ENCODE measurements at places on chromosomes 2 and 18.

DNA sequence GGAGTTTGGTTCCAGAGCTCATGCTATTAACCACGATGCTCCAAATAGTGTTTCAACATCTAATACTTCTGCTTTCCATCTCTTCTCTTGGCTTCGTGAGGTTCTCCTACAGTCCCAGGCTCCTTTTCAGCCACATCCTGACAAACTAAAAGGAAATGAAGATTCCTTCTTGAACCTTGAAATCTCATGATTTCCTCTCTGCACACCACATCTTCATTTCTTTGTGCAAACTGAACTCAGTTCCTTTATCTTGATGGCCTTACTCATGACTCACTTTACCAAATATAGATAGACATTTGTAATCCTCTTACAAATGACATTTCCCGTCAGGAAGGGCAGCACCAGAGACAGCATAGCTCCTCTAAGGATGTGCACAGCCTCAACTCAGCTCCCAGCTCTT, 50.0 kb upstream of the ITGA4 start:
- no peak for DNase-seq

DNA sequence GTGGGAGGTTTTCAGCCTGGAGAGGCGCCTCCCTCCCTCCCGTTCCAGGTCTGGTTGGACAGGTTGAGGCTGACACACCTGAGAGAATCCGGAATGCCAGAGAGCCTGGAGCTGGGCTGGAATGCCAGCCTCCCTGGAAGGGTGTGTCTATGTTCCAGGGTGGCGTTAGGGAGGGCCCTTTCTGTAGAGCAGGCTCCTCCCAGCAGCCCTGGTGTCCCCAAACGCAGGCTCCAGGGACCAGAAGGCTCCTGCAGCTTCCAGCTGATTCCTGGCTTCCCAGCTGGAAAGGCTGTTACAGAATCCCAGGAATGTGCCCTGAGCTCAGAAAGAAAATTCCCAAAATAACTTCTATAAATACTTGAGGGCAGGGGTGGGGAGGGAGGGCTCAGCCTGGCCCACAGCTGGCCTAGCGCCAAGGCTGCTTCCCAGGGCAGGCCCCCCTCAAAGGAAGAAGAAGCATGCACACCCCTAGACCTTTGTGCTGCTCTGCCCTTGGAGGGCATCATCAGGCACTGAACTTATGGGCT, 85.4 kb downstream of the STPG4 start:
- DNase-seq = no peak

DNA sequence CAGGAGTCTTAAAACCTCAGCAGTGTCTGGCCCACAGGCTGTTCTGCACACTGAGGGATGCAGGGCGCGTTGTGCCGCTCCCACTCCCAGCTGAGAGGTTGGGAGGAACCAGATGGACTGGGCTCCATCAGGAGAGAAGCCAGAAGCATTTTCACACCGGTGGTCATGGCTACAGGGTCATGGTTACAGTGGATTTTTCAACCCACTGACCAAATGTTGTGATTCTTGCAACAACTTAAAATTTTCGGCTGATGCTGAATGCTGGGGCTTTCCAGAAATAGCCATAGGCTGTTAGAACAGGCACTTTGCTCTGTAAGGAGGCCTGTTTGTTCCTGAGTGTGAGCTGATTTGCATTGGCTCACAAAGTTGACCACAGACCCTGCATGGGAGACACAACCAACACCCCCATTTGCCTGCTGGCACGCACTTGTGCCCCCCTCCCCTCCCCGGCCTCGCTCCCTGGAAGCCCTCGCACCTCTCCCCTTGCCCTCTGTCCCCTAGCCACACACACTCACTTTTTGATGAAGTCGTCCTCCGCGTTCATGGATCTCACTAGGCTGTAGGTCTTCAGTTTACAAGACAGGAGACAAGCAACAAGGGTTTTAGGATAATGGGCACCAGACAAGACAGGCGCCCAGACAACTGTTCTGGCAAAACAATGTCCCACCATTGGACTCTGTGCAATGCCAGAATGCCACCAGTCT, 3.4 kb downstream of the LPIN1 start:
- no peak for DNase-seq

GRCh38 chr2:168075446-168075845, 171.9 kb downstream of the STK39 start:
- no peak for DNase-seq

- no peak for DNase-seq
Measured at GRCh38 chr2:14288016-14288415, 344.5 kb upstream of the LRATD1 start.
